GM10248 (cell line): ENCODE measurements at places on chromosomes 6 and 20.

DNA sequence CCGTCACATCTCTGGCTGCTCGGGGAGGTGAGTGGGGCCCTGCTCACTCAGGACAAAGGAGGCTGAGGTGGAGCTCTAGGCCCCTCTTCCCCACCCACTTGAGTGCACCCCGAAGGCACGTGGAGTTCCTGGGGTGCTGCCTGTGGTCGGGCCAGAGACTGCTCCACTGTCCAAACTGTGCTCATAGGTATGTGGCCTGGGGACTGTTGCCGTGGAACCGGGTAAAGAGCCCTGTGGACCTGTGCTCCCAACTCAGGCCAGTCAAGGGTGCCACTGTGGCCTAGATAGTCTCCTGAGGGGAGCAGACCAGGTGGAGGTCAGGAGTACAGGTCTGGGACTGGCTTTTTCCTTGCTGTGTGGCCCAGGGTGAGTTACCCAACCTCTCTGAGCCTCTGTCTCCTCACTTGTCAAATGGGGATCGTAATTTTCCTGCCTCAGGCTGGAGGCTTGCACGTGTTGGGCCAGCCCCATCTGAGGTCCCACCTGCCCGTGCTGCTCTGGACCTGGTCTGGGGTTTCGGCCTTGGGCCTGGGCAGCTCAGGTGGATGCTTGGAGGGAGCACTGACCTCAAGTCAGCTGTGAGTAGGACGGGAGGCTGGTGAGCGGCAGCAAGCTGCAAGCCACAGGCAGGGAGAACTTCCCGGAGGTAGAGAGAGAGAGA, 12.4 kb upstream of the NPBWR2 start:
- no peak for DNase-seq

- DNase-seq = no peak
Observed at GRCh38 chr6:81331526-81331925, 421.0 kb downstream of the TENT5A start.

DNA sequence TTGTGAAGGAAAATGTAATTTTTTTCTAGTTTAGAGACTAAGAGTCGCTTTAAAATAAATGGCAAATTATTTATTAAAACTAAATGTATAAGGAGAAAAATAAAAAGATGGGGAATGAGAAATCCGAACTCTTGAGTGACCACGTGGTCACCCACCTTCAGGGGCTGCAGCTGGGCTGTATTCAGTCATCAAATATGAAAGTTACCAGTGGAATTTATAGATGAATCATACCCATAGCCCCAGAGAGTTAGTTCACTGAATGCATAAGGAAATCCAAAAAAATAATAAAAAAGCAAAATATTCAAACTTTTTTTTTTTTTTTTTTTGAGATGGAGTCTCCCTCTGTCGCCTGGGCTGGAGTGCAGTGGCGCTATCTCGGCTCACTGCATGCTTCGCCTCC, 947.7 kb upstream of the ADGRB3 start:
- no peak for DNase-seq

DNA sequence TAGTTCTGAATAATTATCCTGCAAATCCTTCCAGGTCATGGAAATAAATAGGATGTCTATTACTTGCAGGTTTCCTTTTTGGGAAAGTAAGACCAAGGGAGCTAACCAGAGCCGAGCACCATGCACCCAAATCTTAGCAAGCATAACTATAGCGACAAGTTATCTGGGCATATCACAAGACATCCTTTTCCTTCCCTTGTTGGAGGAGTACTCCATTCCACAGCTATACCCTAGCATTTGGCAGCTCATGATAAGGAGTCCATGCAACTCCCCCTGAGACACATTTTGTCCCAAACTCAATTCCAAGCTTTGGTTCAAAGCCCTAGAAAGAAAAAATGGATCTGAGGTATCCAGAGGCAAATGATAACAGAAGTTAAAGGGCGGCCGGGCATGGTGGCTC, 16.5 kb upstream of the ASCC3 start:
- no peak for DNase-seq

DNA sequence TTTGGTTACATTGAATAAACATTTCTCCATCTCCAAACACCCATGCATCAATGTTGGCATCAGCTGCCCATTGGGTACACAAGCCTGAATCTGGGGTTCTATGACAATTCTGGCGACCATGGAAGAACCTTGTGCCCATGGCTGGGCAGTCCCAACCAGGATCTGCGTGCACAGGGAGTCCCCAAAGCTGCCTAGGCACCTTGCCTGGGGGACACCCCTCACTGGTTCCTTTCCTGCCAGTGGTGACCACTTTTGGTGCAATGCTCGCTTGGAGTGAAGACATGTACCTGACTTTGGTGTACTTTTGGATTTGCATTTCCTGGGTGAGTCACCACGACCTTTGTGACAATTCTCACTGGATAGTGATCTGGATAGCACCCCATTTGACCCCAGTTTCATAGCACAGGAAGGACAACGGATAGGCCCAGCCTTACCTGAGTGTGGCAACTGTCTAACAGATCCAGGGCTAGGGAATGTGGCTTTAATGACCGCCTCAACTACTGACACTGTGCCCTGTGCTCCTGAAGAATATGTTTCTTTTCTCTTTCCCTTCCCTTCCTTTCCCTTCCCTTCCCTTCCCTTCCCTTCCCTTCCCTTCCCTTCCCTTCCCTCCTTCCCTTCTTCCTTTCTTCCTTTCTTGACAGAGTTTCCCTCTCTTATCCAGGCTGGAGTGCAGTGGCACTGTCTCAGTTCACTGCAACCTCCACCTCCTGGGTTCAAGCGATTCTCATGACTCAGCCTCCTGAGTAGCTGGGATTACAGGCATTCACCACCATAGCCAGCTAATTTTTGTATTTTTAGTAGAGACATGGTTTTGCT, 7.1 kb downstream of the SPINT3 start:
- DNase-seq = no peak

DNA sequence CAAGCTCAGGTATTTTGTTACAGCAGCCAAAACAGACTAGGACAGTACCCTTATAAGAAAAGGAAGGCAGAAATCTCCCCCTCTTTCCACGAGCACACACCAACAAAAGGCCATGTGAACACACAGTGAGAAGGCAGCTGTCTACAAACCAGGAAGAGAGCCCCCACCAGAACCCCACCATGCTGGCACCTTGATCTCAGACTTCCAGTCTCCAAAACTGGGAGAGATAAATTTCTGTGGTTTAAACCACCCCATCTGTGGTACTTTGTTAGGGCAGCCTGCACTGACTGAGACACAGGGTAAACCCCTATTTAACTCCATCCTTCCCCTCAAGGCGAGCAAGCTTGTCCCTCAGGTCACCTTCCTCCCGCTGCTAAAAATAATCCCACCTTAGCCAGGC, 475.8 kb upstream of the JARID2 start:
- no peak for DNase-seq

GRCh38 chr20:62618611-62619529, 23.4 kb upstream of the SLCO4A1 start:
- peak; percentile 72 for DNase-seq

DNA sequence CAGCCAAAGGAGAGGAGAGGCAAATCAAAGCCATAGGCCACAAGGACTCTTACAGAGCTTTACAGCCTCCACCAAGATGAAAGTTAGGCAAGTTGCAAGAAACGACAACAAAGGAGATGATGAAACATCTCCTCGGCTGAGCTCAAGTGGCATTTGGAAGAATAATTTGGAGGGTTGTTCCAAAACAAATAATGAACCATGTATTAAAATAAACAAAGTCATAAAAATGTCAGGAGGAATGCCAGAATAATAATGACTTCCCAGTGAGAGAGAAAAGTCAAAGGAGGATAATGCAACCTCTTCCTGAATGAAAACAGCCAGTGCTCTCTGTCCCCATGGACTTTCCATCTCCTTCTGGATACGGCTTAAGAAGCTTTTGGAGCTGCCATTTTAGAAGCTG, 371.4 kb upstream of the ID4 start:
- no peak for DNase-seq

- no peak for DNase-seq
Observed at GRCh38 chr20:62203378-62204030, 16.6 kb downstream of the HRH3 start.

DNA sequence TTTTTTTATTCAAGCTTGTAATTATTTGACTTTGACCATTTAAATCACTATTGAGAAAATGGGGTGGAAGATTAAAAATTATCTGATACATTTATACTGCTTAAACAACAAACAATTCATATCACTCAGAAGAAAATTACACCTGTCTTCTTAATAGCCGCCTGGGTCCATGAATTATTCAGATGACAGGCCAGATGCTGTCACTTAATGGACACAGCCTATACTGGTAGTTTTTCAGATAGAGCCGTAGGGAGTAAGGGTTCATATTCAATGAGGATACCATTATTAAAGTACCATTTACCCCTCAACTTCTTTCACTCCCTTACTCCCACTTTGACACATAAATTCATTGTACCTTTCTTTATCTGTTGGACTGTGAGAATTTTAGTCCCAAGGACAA, 1193.4 kb upstream of the MAP3K7 start:
- DNase-seq = no peak

DNA sequence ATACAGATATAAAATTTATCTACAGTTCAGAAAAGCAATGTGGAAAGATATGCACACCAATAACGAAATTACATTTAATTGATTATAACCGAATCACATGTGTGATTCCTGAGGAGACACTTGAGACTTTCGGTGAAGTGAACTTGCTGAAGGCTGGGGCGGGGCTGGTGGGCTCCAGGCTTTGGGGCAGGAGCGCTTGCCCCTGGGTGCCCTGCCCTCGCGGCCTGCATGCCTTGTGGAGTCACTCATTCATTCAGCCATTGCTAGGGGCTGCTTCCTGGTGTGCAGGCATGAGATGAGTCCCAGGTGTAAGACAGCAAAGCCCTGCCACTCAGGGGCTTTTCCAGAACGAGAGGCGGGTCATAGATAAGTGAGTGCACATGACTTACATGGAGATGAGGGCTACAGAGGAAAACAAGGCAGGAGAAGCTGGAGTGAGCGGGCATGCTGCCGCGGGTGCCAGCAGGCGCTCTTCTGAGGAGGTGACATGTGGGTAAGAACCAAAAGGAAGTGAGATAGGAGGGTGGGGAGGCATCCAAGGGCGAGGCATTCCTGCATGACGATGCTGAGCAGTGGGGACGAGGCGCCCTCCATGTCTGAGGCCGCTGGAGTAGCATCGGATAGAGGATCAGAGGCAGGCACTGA, 88.7 kb downstream of the BMP7 start:
- DNase-seq = no peak

DNA sequence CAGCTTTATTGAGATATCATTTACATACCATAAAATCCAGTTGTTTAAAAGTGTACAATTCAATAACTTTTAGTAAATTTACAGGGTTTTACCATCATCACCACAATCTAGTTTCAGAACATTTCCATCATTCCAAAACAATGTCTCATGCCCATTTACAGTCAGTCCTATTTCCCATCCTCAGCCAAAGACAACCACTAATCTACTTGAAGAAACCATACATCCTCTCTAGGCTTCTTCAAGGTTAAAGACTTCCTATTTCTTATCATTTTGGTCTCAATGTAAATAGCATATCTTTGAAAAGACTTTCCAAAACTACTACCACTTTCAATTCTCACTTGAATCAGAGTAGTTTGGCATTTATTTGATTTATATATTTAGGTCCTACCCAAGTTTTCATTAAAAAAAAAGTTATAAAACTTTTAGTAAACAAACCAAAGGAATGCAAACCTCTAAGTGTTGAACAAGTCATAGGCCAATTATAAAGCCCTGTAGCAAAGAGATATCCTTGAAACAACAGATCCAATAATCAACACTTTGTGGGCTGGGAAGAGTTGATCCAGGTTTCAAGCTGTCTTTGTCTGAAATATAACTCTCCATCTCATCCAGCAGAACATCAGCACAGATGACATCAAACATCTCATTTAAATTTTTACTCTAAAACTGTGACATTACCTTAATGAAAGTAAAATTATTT, 211.3 kb upstream of the RUNX2 start:
- DNase-seq = no peak

GRCh38 chr6:45563844-45564243, 186.1 kb upstream of the SUPT3H start:
- DNase-seq = no peak

DNA sequence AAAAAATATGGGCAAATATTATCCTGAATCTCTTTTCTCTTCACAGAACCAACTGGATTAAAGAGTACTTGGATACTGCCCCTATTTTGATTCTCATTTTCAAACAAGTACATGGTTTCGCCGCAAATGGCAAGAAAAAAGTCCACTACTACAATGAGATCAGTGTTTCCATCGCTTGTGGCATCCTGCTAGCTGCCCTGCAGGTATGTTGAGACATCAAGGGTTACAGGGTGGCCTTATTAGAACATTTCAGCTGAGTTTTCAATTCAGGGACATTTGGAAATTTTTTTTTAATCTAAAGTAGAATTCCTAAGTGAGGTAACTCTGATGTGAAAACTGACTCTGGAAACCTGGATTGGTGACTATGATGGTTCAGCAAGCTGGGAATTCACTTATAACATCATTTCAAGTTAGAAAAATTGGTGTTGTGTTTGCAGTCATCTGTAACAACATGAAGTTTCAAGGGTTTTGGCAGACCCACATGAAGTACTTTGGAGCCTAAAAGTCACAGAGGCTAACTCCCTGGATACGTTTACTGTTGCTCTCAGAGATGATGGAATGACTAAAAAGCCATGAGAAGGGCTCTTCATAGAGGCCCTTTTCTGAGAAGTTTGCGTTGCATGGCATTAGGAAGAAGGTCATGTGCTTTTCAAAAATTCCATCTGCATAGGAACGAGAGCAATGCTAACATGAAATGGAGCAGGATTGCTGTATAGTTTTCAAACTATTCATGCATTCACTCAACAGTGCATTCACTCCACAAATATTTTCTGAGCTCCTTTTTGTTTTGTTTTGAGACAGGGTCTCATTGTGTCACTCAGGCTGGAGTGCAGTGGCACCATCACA, 25.5 kb downstream of the IYD start:
- no peak for DNase-seq

- DNase-seq = no peak
Observed at GRCh38 chr20:32541323-32542258, 43.5 kb downstream of the NOL4L start.

DNA sequence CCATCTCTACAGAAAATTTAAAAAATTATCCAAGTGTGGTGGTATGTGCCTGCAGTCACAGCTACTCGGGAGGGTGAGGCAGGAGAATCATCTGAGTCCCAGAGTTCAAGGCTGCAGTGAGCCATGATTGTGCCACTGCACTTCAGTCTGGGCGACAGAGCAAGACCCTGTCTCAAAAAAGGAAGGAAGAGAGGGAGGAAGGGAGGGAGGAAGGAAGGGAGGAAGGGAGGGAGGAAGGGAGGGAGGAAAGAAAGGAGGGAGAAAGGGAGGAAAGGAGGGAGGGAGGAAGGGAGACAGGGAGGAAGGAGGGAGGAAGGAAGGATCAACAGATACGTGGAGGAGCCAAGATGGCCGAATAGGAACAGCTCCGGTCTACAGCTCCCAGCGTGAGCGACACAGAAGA, 90.1 kb downstream of the ZNF217 start:
- DNase-seq = no peak

- no peak for DNase-seq
Observed at GRCh38 chr20:24862606-24863005, 86.5 kb upstream of the CST7 start.

DNA sequence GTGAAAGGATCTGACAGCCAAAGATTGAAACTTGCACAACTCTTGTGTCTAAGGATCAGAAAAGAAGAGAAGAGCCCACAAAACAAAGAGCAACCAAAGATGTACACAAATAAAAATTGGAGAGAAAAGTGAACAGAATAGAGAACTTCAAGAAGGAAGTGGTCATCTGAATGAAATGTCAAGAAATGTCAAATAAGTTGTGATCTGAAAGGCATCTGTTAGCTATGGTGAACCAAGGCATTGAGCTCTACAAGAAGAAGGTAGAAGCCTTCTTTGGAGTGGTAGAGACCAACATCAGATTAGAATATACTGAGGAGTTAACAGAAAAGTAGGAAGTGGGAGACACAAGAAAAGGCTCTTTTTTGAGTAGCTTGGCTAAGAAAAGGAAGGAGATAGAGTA, 28.5 kb downstream of the IL17F start:
- no peak for DNase-seq
